CD4-positive, alpha-beta T cell treated with Interleukin-10 for 1 hour (primary cell): ENCODE measurements at places on chromosomes 1 and 21.

DNA sequence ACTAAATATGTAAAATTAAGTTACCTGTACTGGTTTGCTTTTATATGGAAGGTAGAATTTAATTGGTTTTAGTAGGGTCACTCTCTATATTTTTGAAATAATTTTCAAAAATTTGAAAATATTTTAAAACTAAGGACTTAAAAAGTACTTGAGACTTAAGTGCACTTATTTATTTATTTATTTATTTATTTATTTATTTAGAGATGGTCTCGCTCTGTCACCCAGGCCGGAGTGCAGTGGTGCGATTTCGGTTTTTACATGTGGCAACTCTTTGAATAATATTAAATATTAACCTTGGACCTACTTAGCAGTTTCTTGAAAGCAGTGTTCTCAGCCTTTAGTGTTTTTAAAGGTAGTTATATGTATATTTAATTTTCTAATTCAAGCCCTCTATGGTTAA lies 36.4 kb downstream of the TMED5 start:
- DNase-seq = no peak

GRCh38 chr1:224622831-224623230 lies 6.7 kb downstream of the CNIH3 start:
- no peak for DNase-seq

DNA sequence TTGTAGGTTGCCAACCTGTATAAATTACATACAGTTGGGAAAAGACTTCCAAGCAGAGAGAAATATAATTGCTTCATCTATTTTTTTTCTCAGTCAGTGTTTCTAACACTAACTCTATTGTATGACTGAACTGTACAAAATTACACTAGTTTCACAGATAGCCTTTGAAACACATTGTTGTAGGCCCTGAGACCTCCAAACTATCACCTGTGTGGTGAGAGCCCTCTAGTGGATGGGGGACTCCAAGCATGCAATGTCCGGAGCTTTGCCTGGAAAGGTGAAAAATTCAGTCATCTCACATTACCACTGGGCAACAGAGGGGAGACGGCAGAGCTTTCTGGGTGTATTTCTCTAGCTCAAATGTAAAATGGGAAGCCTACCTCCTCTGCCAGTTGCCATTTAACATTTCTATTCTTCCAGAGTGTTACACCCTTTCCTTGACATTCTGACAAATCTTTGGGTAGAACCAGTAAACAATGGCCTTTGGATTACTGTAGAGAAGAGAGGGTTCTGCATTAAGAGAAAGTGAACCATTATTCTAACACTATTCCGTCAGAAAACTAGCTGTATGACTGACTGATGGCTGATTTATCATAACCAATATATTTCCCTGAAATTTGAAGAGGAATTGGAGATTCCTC lies 212.2 kb downstream of the LYPLAL1 start:
- peak; percentile 21 for DNase-seq

GRCh38 chr1:36377791-36378492 lies 7.8 kb downstream of the STK40 start:
- DNase-seq = no peak

GRCh38 chr1:198128533-198128932 lies 28.3 kb upstream of the NEK7 start:
- DNase-seq = no peak

- no peak for DNase-seq
These were observed 19.3 kb downstream of the TP73 start for GRCh38 chr1:3671371-3672180.

DNA sequence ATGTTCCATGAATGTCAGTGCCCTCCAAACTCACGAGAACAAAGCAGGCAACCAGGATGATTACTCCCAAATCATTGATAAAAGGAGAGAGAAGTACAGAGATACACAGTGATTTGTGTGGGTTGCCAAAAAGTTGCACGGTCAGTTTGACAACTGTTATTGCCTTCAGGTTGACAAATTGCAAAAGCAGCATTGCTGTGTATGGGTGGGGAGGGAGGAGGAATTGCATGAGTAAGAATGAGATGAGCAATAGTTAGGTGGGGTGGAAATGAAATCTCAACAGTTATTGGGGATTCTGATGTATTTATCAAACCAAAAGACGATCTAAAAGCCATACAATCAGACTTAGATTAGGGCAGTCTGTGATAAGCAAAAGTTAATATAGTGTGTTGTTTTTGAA lies 93.7 kb downstream of the NTMT2 start:
- DNase-seq = no peak

GRCh38 chr1:235892734-235893413 lies 26.2 kb upstream of the LYST start:
- DNase-seq = no peak

- no peak for DNase-seq
These were observed 566.8 kb upstream of the TMPRSS15 start for GRCh38 chr21:18970416-18970815.

- no peak for DNase-seq
These were observed 292.4 kb downstream of the PLPP3 start for GRCh38 chr1:56286956-56287355.

- no peak for DNase-seq
These were observed 11.6 kb downstream of the DSTYK start for GRCh38 chr1:205199931-205200299.

DNA sequence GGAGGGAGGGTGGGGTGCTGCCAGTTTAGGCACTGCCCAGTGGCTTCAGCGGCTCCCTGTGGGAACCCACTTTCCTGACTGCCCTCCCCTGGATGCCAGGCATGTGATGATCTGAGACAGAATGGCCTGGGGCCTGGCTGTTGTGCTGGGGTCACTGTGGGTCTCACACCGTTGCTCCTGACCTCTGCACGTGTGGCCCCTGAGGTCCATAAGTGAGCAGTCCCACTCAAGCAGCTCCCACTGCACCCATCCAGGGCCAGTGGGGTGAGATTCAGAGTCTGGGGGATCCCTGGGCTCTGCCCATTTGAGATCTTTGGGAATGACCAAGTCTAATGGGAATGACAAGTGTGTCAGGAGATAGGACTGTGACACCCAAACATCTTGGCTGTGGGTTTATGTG lies 18.0 kb downstream of the PODN start:
- no peak for DNase-seq

DNA sequence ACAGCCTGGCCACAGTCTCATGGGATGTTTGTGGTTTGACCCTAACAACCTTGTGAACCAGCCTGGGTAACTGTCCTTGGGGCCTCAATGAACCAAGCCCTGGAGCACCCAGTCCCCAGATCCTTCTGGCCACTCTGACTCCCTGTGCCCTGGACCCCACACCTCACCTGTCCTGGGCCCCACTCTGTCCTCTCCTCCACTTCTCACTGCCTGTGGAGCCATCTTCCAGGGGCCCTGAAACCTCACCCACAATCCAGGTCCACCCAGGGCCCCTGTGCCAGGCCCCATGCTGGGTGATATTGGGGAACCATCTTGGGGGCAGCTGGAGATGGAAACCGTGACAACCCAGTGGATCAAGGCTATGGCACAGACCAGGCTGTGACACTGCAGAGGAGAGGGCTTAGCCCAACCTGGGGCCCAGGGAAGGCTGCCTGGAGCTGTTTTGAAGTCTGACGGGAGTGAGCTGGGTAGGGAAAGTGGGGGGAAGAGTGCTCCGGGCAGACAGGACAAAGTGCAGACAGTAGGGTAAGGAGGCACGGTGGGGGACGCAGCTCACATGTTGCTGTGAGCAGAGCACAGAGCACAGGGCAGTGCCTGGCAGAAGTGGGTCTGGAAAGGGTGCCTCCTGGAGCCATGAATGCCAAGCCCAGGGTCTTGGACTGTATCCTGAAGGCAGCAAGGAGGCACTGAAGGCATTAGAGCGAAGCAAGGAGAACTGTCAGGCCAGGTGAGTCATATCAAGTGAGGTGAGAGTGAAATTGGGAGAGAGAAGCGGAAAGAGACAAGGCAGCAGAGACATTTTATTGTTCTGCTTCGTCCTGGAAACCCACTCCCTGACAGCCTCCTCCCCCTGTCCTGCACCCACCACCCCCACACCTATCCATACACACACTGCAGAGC lies 12.1 kb upstream of the LRP8 start:
- DNase-seq = no peak

GRCh38 chr1:53572065-53572814 lies 113.0 kb downstream of the DMRTB1 start:
- no peak for DNase-seq

DNA sequence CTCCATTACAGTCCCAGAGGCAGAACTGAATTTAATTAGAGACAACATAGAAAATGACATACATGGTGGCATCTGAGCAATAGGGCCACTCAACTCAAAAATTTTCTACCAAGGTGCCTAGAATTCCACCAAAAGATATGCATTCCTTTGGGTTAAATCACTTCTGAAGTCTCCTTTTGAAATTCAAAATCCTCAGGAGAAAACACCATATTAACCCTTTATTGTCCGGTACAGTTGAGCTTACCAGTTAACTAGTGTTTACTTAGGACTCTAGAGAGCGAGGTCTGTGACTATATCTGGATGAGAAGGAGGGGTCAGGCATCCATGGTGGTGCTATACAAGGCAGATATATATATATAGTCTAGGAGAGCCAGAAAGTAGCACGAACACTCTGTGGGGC lies 355.6 kb upstream of the CAMK1G start:
- DNase-seq = no peak

DNA sequence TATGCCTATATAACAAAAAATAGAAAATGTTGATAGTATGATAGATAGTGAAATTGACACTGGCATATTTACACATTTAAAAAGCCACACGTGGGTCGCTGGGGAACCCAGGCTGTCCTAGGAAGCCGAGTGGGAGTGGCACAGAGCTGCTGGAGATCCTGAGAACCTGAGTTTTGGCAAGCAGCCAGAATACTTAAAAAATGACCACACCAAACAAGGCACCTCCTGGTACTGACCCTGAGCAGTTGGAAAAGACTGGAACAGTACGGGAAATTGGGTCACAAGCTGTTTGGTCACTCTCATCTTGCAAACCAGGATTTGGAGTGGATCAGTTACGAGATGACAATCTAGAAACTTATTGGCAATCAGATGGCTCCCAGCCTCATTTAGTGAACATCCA lies 111.5 kb downstream of the ZFYVE9 start:
- no peak for DNase-seq

- DNase-seq = no peak
These were observed 42.8 kb upstream of the IFI44L start for GRCh38 chr1:78577257-78578100.

GRCh38 chr1:160431006-160431405 lies 30.6 kb downstream of the VANGL2 start:
- no peak for DNase-seq

GRCh38 chr1:53987880-53988279 lies 30.1 kb downstream of the LDLRAD1 start:
- DNase-seq = no peak

DNA sequence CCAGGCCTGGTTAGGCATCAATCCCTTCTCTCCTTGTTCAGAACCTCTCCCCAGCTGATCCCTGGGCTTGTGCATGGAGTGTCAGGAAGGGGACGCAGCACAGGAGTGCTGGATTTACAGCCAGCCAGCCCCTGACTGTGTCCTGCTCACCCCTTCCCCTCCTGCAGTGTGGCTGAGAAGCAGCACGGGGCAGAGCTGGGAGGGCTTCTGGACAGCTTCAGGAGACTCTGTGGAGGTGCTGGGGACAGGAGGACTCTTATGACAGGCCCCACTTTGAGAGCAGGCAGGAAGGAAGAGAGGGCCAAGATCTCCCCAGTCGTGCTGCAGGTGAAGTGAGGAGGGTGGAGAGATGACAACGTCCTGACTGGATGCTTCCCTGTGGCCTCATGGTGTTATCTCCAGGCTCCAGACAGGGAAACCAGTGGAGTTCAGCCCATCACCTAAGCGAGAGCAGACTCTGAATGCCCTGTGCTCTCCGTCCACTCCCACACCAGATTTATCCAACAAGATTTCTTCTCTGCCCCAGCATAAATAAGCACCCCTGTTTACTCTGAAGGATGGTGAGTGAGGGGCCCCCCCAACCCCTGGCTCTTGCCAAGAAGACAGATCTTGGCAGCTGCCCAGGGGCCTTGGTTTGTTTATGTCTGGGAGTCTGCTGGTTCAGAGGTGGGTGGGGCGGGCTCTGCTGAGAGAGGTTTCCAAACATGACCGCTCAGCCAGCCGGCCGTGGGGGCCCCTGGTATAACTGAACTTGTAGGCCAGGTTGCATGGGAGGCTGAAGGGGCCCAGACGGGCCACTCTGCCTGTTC lies 21.3 kb downstream of the TMCC2 start:
- DNase-seq = no peak

DNA sequence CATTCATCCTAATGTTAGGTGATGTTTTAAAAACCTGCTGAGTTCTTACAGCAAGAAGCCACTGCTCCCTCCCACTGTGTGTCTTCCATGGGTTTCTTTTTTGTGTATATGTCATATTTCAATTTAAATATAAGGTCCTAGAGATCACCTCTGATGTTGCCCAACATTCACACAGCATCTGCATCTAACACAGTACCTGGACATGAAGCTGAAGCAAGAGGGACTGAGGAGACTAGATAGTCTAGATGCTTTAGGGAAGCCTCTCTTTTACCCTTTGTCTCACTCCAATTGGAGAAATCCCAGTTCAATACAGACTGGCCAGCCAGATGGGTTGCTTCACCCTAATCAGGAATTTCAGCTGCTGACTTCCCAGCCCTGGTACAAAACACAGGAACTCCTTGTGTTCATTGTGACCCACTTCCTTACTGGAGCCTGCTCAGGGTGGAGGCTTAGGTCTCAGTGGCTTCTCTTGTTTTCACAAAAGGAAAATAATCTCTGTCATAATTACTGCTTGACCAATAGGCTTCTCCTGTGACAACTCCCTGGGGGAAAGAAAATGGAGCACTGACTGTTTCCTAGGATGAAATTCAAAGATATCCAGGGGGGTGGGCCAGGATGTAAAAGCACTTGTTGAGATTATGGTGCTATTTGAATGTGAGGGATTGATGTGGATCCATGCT lies 17.3 kb downstream of the BTG2 start:
- no peak for DNase-seq

DNA sequence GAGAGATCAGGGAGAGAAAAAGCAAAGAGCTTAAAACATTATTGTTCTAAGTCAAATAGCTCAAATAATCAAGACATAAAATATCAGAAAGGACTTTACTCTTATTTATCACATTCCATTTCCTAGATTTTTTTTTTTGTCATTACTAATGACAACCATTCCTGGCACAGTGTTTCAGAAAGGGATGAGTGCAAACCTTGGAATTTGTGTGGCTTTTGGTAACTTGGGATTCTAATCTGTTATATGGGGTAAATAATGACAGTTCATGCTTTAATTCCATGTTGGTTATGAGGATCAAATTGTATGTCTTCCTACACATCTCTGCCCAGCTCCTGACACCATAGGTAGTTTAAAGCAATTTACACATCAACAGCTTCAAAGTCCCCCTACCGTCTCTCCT lies 358.4 kb upstream of the ADGRL4 start:
- DNase-seq = no peak
